Stimulated activated CD4-positive, alpha-beta T cell treated with anti-CD3 and anti-CD28 coated beads, Interleukin-4, amount 100 ng/mL, for 4 hours (primary cell): ENCODE measurements at places on chromosomes 13 and 19.
A peak's percentile ranks its signal among the peaks of the same experiment; 100 is the strongest.

DNA sequence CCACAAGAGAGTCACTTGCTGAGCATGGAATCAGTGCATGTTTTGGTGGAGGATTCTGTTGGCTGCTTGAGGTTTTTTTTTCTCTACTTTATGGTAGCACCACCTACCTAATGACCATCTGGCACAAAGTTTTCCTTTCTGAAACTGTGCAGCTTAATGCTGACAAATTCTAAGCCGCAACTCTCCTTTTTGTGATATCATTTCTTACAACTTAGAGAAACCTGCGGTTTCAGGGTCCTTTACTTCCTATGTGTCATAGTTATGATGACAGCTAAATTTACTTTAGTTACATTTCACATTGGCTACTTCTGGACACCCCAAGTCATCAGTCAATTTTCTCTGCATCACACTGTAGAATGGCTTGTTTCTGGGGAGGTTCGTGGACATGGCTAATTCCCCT lies 115.4 kb upstream of the TMTC4 start:
- DNase-seq, result no peak

DNA sequence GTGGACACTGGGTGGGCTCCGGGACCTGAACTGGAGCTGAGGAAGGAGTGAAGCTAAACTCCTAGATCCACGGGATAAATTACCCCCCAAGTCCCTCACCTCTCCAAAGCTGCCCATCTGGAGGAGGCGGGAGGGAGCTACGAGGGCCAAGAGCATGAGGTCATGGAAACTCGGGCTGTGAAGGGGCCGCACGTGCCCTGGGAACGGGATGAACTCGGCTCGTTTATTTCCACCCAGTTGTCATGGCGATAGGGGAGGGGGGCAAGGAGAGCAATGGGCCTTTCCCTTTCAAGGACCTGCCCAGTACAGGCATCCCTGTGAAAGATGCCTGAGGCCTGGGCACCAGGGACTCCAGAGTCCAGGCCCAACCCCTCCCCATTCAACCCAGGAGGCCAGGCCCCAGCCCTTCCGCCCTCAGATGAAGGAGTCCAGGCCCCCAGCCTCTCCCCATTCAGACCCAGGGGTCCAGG lies 3.8 kb downstream of the PPP1R12C start:
- DNase-seq, result no peak

DNA sequence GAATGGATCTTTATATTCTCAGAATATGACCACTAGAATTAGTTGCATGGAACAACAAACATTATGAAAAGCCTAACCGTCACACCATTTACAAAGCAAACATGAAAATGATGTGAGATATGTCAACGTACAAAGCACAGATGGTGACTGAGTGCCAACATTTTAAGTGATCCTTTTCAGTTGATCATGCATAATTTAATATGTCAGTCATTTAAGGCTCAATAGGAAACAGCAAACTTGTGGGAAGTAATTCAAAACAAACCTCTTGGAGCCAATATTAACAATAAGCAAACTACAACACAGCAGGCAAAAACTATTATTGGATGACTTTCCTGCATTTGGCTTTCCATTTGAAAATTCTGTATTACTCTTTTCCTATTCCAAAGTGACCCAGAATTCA lies 277.6 kb downstream of the SLITRK6 start:
- DNase-seq, result no peak

- peak; percentile 40 for DNase-seq
Measured at GRCh38 chr19:18109733-18110608, 12.4 kb downstream of the MAST3 start.

GRCh38 chr13:95326695-95327094 lies 25.4 kb upstream of the ABCC4 start:
- no peak for DNase-seq

GRCh38 chr13:26786651-26787295 lies 26.2 kb upstream of the GPR12 start:
- DNase-seq, result no peak

- no peak for DNase-seq
Measured at GRCh38 chr13:99045396-99045795, 67.5 kb upstream of the DOCK9 start.

GRCh38 chr13:41658057-41658661 lies 200.8 kb downstream of the RGCC start:
- DNase-seq, result no peak

- no peak for DNase-seq
Measured at GRCh38 chr13:46210362-46211083, 1.2 kb upstream of the LRRC63 start.

DNA sequence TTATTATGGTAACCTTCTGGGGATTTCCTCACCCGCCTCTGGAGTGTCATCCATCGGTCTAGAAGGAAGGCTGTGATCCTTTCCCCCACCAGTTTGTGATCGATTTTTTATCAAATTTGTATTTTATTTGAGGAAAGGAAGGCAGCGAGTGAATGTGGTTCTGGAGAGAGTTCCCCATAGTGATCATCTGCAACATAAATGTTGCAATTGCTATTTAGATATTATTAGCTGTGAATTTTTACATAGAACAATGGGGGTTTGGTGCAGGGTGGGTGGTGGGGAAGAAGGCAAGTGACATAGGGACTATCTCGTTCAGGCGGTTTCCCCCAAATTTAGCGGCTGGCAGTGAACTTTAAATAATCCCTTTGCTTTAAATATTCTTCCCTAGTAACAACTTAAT lies 1.2 kb downstream of the CDK8 start:
- DNase-seq, result no peak

- no peak for DNase-seq
Measured at GRCh38 chr13:48231933-48232332, 1.1 kb upstream of the ITM2B start.

DNA sequence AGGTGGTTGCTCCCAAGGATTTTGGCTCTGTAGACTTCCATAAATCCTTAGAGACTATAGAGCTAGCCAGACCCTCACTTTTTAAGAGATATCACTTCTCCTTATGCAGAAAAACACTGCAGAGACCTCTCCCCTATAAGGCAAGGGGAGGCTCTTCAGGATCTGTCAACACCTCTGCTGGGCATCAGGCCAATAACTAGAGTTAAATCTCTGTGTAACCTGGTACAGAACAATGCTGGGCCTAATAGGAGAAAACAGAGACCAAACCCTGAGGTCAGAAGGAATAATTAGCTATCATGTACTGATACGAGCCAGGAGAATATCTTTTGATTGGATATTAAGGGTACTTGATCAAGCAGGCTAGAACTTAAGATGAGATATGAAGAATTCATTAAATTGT lies 358.5 kb downstream of the TBC1D4 start:
- DNase-seq, result no peak

DNA sequence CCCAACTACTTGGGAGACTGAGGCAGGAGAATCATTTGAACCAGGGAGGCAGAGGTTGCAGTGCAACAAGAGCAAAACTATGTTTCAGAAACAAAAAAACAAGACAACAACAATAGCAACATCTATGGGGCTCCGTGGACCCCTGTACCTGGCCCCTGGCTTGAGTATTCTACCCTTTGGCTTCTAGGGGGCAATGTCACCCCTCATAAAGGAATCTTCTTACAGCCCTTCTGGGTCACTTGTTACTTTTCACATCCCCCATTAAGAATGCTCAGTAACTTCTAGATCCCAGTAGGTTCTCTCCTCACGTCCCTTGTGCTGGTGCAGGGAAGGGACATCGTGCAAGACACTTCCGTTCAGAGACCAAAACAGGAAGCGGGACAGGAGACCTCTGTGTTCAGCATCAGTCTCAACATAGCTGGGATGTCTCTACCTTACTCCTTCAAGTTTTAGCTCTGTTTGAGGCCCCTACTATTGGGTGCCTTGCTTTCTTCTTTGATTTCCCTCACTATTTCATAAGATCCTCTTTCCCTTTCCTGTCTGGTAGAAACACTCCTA lies 218.1 kb upstream of the ARGLU1 start:
- DNase-seq, result no peak

DNA sequence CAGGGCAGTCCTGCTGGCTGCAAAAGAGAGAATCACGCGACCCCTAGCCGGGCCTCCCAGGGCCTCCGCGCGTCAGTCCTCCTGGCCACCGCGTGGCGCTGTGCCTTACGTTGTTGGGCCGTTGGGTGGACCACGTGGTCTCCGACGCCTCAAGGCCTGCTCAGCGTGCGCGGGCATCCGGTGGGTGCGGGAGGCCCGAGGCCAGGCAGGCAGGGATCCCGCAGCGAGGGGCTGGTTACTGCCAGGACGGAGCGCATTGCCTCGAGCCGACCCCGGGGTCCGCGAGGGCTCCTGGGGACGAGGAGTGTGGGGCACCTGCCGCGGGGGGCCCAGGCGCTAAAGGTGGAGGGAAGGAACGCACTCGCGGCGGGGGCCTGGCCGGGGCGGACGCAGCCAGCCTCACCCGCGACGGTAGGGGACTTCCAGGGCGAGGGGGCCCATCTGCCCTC lies at the start of gene TDRD12:
TSS of gene TDRD12 (plus strand) at position 157 of the 449 bp plus-strand sequence. CDS start 306 bp downstream, outside the sequence.
- DNase-seq, result no peak

DNA sequence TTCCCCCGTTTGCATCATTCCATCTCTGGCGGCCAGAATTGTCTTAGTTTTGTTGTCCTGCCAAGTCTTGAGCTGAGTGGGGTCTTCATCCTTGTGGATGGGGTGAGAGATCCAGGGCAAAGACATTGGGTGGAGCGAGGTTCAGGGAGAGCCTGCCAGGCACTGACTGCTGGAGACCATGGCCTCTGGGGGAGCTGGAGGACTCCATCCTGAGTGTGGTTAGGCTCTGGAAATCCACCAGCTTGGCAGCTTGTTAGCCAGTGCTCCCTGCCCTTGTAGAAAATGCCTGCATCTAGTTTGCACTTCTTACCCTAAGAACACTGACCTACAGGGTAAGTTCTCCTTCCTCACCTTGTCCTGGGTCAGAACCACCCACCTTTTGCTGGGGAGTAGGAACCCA lies 97.2 kb upstream of the ZNF536 start:
- no peak for DNase-seq

GRCh38 chr19:2188708-2189385 lies 25.1 kb downstream of the DOT1L start:
- DNase-seq, result peak; percentile 50

- DNase-seq, result no peak
Measured at GRCh38 chr13:60755380-60756163, 358.6 kb downstream of the TDRD3 start.

GRCh38 chr13:45511310-45512097 lies 46.8 kb downstream of the COG3 start:
- DNase-seq, result no peak

GRCh38 chr19:48842789-48843162 lies 6.5 kb upstream of the HSD17B14 start:
- no peak for DNase-seq

GRCh38 chr19:38799104-38799503 lies 10.1 kb downstream of the LGALS7B start:
- no peak for DNase-seq

- no peak for DNase-seq
Measured at GRCh38 chr19:18144906-18145305, 8.1 kb upstream of the PIK3R2 start.

DNA sequence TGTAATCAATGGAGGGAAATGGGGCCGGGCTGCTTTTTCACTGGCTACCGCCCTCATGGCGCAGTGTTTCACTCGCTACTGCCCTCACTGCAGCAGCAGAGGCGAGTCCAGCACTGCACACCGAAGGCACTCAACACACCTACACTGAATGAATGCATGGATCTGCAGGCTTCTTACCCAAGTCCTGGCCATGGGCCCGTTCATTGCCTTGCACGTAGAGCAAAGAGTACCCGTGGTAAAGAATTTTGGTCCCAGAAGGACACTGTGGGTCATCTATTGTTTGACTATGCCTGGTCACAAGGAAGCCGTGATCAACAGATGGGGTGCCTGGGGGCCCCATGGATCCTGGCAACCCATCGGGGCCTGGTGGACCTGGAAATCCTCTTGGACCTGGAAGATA lies 144.9 kb downstream of the COL4A1 start:
- DNase-seq, result no peak

GRCh38 chr13:63433546-63434150 lies 2018.0 kb upstream of the PCDH20 start:
- no peak for DNase-seq

- no peak for DNase-seq
Measured at GRCh38 chr13:49450105-49450819, 6.2 kb downstream of the SETDB2 start.

DNA sequence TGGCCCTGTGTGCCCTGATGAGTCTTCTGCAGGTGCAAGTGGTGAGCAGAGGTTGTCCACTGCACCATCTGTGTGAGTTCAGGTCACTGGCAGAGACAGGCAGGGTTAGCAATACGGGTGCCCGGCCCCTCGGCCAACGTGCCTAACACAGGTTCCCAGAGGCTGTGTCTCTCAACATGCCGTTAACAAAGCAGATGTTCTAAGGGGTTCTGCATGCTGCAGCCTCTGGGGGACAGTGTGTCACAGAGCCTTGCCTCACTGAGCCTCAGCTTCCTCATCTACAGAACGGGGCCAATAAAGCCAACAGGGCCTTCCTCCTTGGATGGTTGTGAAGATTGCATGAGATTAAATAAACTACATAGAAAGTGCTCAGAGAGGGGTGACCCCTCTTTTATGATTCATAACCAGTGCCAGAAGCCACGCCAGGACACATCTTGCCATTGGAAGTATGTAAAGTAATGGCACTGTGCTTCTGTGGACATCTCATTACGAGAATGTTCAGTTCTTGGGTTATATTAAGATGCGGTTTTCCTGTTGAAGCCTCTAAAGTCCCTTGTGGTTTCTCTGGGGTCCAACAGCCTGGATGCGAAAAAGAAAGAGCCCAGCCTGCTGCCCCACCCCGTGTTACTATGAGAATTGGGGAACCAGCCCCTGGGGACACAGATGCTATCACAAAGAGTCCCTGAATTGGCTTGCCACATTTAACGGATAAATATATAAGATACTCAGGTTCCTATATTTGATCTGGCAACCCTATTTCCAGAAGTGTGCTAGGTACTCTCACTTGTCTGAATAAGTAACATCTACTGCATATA lies 11.2 kb upstream of the ARHGEF18 start:
- DNase-seq, result no peak

DNA sequence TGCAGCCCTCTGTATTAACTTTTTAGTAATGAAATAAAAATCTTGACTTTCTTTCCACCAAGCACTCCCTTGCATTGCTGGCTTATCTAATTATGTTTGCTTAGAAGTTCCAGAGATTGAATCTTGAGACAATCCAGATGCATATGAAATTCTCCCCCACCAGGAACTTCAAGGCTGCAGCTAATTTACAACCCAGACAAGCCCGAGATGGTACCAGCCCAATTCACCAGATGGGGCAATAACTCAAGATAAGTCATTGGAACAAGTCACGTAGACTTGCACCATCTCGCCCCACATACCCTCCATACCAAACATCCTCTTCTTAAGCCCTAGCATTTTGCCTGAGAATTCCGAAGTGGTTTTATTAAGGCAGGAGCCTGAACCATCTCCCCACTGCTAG lies 29.0 kb downstream of the UTP14C start:
- DNase-seq, result no peak

DNA sequence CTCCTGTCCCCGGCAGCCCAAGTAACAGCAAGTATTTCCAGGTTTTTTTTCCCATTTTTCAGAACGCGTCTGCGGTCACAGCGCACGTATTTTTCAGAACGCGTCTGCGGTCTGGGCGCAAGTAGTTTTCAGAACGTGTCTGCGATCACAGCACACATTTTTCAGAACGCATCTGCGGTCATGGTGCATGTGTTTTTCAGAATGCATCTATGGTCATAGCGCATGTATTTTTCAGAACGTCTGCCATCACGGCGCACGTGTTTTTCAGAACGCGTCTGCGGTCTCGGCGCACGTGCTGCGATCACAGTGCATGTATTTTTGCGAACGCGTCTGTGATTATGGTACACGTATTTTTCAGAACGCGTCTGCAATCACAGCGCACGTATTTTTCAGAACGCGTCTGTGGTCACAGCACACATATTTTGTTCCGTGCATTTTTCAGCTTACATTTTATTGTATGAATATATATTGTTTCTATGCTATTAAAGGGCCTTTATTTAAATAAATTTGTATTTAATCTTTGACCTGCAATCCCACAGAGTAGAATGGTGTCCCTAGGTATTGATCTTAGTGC lies 19.7 kb downstream of the ATP4B start:
- no peak for DNase-seq
